ENCODE measurements at places on chromosomes 13 and 19.

DNA sequence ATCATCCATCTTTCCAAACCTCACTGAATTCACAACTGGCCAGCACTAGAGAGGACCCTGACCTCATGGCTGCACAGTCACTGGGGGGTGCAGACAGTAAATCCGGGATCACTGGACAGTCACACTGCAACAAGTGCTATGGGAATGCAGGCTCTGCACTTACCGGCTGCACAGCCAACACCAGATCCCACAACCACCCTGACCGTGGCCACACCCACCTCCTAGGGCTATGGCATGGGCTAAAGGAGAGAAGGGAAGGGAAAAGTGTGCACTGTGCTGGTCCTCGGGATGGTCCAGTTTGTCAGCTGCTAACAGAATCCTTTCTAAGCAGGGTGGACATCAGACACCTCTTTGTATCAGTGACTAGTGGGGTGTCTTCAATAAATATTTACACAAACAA lies 118.2 kb downstream of the MIPEP start:
- DNase-seq, result no peak

GRCh38 chr19:58586133-58586765 lies 13.1 kb upstream of the MZF1 start:
- DNase-seq, result no peak

GRCh38 chr13:34931572-34931971 lies 10.5 kb upstream of the NBEA start:
- no peak for DNase-seq

- DNase-seq, result no peak
Measured at GRCh38 chr13:51920267-51920666, 58.5 kb downstream of the CCDC70 start.

GRCh38 chr13:110876609-110877008 lies 38.3 kb downstream of the ANKRD10 start:
- no peak for DNase-seq

DNA sequence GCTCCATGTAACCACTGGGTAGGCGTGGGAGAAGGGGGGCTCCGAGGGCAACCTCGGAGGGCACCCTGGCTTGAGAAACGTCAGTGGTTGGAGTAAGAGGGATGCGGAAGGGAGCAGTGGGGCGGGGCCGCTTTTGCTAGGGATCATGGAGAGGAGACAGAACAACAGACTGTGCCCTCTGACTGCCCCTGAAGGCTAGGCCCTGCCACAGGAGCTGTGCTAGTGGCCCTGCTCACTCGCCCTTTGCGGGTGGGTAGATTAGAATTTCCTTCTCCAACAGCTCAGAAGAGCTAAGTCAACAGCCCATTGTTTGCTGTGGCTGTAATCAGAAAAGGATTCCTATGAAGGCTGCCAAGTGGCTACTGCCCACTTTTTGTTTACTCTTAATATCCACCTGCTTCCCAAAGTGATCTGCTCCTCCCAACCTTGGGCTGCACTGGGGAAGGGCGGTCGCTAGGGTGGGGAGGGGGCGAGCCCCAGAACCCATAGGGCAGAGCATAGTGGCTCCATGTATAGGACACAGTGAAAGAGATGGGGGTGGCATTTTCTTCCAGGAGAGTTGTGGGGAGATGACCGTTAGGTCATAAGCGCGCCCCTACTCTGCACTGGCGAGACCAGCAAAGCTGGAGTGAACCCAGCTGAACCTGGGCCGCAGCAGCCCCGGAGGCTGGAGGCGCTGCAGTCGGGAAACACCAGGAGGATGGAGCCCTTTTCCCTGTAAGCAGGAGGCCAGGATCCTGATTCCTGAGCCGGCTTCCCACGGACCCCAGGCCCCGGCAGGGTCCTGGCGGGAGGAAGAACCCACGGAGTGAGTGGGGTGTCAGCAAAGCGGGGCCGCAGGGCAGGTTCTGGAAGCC lies 1.9 kb upstream of the C1QTNF9 start:
- DNase-seq, result no peak

- DNase-seq, result no peak
Measured at GRCh38 chr13:39306639-39307589, 268.7 kb downstream of the NHLRC3 start.

DNA sequence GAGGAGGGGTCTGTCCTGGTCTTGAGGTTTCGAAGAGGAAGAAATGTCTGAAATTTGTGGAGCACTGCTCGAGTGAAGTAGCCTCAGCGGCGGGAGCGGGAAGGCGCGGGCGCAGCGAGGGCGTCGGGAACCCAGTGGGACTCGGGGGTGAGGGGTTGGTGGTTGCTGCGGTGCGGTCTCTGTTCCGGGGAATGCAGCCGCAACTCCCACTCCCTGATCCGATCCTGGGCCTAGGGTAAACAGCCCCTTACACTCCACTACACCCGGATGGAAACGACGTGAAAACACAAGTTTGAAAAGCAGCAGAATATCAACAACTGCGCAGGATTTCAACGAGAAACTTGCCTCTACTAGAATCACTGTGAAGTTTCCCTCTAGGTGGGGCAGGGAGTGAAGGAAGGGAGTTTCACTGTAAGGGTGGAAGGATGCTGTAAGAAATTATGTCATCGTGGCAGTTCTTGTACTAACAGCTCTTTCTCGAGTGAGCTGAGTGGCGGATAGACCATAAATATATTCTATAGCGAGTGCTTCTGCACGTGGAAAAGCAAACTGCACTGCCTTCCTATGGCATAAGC lies 2.0 kb upstream of the KLF12 start:
- DNase-seq, result no peak

DNA sequence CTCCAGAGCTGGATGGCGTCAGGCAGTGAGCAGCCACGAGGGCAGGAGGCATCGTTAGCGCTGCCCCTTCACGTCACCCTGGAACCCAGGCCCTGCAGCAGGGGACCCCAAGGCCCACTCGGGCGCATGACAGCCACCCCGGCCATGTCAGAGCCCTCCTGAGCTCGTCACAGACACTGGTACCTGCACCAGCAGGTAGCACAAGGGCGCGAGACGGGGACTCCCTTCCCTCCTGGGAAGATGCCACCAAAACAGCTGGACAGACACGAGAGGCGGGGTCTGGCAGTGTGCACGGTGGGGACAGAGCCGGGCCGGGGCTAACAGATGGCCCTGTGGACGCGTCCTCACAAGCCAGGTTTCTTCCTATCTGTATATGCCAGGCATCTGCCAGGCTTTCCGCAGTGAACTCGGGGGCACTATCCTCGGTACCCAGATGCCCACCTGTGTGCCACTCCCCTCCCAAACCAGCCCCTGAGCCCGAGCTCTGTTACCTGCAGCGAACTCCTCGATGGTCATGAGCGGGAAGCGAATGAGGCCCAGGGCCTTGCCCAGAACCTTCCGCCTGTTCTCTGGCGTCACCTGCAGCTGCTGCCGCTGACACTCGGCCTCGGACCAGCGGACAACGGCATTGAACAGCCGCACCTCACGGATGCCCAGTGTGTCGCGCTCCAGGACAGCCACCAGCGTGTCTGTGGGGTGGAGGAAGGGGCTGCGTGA lies 25.8 kb downstream of the BTBD2 start:
- DNase-seq, result no peak

GRCh38 chr13:84571264-84571663 lies 689.0 kb upstream of the SLITRK1 start:
- no peak for DNase-seq

GRCh38 chr19:4970558-4971423 lies 1.9 kb downstream of the KDM4B start:
- DNase-seq, result no peak

All from NCI-H524 (cell line).